ENCODE measurements at places on chromosomes 11 and 22.

DNA sequence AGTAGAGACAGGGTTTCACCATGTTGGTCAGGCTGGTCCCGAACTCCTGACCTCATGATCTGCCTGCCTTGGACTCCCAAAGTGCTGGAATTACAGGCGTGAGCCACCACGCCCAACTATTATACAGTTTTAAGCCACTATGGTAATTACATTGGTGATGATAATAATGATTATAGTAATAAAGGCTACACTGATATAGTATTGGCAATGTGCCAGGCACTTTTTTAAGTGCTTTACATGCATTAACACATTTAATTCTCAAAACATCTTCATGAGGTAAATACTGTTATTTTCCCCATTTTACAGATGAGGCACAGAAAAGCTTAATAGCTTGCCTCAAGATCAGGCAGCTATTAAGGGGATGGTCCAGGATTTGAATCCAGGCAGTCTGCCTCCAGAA, 222.5 kb downstream of the SOX6 start:
- no peak for DNase-seq

DNA sequence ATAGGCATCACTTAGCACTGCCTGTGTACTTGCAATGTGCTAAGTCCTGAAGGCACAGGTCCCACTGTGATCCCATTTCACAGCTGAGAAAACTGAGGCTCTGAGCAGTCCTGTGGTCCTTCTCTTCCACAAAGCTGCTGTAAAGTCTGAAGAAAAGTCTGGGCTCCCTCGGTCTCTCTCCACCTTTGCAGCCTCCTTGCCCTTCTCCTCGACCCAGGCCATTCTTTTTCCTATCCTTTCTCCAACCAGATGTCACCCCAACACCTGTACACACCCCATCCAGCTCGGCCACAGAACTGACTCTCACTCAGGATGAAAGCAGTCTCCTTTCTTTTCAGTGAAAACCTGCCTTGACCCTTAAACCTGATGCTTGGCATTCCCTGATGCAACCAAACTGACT, 42.6 kb upstream of the SYT13 start:
- DNase-seq, result no peak

- no peak for DNase-seq
Measured at GRCh38 chr11:125088576-125089455, 22.6 kb downstream of the TMEM218 start.

- no peak for DNase-seq
Measured at GRCh38 chr11:96116376-96116775, 192.5 kb upstream of the MTMR2 start.

- DNase-seq, result no peak
Measured at GRCh38 chr11:77213029-77213579, 85.1 kb downstream of the MYO7A start.

DNA sequence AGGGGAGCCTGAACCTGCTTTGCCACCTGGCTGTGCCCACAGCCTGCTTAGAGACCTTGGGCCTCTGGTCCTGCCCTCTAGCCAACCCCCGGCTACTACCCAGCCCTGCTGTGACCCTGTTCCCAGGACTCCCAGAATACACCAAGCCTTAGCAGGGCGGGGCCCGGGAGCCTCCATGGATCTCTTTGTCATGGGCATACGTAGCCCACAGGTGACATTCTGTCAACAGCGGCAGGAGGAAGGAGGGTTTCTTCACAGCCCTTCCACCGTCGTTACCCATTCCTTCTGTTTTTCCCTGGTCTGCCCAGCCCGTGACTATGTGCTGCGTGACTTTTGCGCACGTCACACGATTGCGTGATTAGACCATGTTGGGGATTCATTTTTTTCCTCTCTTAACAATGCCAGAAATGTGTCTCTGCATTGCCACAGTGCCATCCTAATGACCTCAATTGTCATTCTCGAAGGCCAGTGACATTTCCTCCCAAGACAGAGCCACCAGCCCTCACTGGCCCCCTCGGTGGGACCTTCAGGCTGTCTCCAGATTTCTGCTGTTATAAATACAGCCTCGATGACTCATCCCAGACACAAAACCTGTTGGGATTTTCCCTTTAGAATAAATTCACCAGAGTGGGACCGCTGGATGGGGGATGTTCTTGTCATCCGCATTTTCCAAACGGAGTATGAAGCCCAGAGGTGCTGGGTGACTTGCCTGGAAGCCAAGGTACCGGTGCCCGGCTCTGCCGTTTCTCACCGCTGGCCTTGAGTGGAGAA, 9.0 kb downstream of the SYT12 start:
- DNase-seq, result no peak

- no peak for DNase-seq
Measured at GRCh38 chr11:30878400-30878799, 292.2 kb upstream of the MPPED2 start.

DNA sequence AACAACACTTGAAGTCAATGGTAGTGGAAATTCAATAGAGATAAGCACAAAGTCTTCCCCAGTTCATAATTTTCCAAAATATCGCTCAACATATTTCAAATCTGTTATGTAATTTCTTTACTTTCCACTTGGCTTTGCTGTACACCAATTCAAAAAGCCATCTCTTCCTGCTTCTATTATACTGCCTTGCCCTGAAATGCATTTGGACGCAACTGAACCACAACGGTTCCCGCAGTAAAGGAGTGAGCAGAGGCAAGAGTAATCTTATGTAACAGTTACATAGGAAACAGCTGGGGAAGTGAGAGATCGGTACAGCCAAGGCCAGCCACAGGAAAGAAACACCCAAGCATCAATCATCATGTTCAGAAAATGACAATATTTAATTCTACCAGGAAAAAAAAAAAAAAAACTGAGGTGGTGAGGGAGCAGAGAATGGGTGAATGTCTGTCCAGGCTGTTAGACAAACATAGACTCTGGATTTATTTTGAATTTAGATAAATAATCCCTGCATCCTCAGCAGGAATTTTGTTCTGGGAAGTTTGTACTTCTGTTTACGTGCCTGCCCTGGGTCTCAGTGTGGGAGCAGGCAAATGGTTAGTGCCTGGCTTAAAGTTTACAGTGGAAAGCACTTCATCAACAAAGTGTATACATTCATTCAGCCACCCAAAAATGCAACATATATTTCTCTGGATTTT, 392.2 kb downstream of the ETS1 start:
- DNase-seq, result no peak

DNA sequence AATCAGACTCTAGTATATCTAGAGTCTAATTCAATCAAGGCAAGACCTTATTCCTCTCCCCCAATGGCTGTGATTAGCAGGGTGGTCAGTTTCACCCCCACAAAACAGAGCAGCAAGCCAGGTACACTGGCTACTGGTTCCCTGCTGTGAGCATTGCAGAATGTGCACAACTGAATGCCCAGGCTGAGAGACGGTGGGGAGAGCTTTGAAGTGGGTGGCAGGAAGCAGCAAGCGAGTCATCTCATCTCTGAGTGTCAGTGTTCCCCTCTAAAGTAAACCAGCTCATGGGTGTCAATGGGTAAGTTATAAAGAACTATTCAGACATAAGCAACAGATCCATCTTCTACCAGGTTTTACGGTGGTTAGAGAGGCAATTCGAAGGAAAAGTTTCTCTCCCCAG, 37.6 kb downstream of the GAB4 start:
- no peak for DNase-seq

DNA sequence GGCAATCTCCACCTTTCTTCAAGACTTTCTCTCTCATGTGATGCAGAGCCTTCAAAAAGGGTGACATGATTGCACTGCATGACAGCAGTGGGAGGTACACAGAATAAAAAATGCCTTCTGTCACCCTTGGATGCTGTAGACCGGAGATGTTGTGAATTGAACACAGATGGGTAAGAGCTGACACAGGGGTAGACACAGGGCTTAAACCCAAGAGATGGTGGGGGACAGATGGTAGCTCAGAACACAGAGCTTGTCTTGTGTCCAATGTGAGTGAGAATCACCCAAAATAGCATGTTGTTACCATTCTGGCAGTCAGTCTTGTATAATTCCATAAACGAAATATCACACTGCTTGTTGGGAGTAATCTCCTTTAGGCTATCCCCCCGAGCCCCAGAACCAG, 69.9 kb downstream of the JRKL start:
- DNase-seq, result no peak
